A549 treated with CORT108297 at 1 μM for 4 hours (cell line): ENCODE measurements at places on chromosomes 5 and 9. TPM values are rescaled to one million over a fixed set of nuclear protein-coding genes. Genes with fewer than 3 reads are reported as not detected.

ADAMTSL2 gene
- not detected in 5 replicates for total RNA-seq

SLC34A1 gene
- 0.02 TPM in 1 of 5 replicates, not detected in the others for total RNA-seq

MED22 gene
- total RNA-seq = 20.9 to 35.2 TPM (median 33.6 TPM) in 5 replicates

GADD45G gene
- 0.25 to 0.46 TPM (median 0.34 TPM) in 4 of 5 replicates, not detected in the other for total RNA-seq

SERF1A gene
- 0.76 to 3.8 TPM (median 1.0 TPM) in 5 replicates for total RNA-seq

SLC34A3 gene
- 0.07 to 0.14 TPM (median 0.10 TPM) in 4 of 5 replicates, not detected in the other for total RNA-seq
